Chondrocyte (in vitro differentiated cells): ENCODE measurements at places on chromosomes 13 and 19.

DNA sequence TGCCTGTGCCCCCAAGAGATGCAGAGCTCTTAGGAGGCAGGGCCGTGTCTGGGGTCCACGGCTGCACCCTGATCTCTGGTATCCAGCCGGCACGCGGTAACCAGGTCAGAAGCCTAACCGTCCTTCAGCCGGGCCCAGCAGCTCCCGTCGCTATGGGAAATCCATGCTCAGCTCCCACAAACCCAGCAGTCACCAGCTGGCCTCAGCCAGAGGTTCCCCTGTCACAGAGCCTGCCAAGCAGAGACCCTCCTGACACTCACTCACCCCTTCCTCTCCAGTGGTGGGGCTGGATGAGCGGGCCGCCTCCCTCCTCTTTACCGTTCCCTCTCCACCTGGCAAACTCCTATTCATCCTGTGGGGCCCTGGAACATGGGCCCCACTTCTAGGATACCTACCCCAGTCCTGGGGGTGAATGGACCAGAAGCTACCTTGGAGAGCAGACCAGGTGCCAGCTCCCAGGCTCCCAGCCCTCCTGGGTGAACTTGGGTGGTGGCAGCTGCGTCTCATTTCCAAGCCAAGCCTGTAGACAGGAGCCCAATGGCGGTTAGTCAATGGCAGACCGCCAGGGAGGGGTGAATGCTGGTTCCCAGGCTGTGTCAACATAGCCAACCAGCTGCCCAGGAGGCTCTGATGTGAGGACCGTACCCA is 21.4 kb upstream of the TCF3 start:
- DNase-seq: no peak

GRCh38 chr13:21075379-21076249 is 14.2 kb upstream of the LATS2 start:
- DNase-seq: no peak

- no peak for DNase-seq
Observed at GRCh38 chr13:94359875-94360274, 119.6 kb downstream of the DCT start.

GRCh38 chr13:44573071-44573470 is 3.1 kb downstream of the TSC22D1 start:
- no peak for DNase-seq

DNA sequence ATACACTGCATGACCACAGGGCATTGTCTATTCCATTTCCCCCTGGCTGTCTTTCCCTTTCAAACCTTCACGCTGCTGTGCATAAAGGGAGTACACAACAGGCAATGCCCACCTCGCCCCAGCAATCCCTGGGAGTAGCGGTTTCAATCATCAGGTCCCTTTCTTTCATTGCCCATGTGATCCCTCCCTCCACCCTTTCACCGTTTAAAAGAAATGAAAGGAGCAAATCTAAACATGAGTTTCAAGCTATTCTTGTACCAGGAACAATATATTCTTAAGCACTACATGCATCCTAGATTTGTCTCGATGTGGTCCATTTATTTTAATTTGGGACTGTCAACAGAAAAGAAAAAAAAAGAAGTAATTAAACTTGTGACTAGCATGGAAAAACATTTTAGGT is 123.4 kb upstream of the ARGLU1 start:
- no peak for DNase-seq

DNA sequence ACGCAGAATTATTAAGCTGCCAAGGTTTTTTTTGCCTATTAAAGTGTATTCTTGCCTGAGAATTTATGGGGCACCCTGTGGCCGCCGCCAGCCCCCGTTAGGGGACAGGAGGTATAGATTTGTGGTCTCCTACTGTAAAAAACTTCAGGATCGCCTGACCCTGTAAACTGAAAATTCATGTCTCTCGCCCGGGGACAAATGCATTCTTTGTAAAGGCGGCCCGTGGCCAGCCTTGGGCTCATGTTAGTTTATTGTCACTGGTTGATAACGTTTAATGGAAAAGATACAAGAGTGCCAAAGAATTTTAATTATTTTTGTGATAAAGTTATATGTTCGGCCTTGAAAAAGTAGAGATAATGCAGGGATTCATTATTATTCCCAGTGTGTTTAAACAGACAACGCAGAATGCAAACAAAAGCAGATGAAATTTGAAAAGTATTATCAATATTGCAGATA is 141.7 kb downstream of the URI1 start:
- no peak for DNase-seq

DNA sequence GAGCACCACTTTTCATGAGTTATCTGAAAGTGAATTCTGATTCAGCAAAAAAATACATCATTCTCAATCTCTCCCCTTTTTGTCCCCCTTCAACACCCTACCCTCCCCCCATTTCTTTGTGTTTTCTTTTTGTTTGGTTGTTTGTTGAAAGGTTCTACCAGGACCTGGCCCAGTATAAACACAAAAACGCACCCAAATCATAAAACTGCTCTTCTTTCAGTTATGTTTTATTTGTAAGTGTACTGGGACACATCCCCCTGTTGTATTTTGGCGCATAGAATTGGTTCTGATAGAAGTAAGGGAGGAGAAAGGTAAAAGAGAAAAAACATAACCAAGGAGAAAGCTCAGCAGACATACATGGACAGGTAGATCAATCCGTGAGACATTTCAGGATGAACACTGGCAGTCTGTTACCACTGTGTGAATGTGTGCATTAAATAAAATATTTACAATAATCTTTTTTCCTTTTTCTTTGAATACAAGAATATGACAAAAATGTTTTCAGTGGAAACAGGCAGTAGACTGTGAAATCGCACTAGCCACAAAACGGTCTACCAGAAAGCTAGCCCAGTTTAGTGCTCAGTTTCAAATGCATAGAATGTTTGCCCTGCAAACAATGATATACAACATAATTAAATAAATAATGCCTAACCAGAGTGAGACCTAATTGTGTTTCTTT is 4.2 kb downstream of the POU4F1 start:
- DNase-seq: no peak

- no peak for DNase-seq
Observed at GRCh38 chr19:17840019-17840418, 7.8 kb downstream of the JAK3 start.

DNA sequence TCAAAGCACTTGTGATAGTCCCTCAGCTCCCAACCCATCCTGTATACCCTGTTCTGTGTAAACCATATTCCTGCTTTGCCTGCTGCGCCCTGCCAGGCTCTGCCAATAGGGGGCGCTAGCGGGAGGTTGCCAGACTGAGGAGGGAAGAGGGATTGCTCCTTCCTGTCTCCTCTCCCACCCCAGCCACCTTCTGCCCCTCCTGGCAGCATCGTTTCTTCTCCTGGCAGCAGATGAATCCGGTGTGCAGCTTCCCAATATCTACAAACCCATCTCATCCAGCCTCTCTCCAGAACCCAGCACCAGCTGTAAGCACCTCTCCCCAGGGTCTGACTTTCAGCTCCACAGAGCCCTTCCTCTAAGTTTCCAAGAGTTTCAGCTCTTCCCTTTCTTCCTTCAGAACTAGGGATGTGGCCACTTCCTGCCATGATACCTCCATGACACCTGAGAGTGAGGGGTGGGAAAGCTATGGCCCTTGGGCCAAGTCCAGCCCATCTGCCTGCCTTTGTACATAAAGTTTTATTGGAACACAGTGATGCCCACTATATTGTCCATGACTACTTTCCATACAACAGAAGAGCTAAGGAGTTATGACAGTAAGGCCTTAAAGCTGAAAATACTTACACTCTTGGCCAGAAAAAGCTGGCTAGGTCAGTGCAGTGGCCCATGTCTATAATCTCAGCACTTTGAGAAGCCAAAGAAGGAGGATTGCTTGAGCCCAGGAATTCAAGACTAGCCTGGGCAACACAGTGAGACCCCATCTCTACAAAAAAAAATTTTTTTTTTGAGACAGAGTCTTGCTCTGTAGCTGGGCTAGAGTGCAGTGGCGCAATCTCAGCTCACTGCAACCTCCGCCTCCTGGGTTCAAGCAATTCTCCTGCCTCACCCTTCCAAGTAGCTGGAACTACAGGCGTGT is 34.5 kb upstream of the ATP1A3 start:
- no peak for DNase-seq

DNA sequence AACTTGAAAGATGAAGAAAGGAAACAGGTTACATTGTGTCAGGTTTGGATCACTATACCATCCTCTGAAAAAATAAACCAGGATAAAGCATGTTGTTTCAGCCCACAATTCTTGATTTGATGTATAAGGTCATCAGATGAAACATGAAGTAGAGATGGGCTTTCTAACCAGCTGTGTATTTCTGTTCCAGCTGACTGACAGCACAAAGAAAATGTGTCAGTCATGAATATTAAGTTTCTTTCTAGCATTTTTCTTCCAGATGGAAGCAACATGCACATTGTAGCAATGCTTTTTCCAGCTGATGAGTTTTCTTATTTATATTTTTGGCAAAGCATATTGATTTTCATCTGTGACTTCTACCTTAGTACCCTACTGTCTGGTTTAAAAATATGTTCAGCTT is 199.6 kb downstream of the OXGR1 start:
- no peak for DNase-seq

- no peak for DNase-seq
Observed at GRCh38 chr13:99948907-99949678, 22.5 kb downstream of the ZIC5 start.

GRCh38 chr13:81682081-81682630 is 1341.2 kb upstream of the SPRY2 start:
- DNase-seq: no peak

- DNase-seq: no peak
Observed at GRCh38 chr13:113274721-113275120, 22.3 kb upstream of the LAMP1 start.

DNA sequence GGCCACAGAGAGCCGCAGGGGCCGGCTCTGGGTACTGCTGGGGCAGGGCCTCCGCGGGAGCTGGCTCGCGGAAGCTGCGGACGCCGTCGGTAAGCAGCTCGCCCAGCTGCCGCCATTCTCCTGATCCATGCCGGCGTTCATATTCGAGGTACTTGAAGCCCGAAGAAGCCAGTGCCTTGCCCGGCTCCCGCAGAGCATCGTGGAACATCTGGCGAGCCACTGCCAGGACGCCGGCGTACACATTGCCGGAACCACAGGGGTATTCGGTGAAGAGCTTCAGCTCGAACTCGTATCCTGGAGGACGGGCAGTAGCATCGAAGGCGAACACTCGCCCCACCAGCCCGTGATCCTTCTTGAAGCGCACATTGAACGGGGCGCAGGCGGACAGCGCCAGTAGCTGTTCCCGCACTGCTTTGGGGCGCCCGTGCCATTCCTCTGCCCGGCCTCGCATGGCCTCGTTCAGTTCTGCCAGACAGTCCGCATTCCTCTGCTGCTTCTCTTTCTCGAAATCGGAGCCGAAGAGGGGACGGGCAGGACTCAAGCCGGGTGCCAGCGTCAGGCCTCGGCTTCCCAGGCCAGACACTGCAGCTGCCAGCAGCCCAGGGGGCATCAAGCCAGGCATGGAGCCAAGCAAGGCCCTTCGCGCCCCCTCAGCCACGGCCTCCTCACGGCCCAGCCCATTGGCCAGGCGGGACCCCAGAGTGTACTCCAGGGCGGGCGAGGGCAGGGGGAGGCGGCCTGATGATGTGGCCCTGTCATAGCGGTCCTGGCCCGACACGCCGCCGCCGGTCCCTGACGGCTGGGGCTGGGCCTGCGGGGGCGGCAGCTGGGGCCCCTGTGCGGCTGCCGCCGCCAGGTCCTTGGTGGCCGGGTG is 1.0 kb downstream of the IRF2BP1 start:
- no peak for DNase-seq

- no peak for DNase-seq
Observed at GRCh38 chr19:51783372-51783771, 11.6 kb upstream of the FPR3 start.

DNA sequence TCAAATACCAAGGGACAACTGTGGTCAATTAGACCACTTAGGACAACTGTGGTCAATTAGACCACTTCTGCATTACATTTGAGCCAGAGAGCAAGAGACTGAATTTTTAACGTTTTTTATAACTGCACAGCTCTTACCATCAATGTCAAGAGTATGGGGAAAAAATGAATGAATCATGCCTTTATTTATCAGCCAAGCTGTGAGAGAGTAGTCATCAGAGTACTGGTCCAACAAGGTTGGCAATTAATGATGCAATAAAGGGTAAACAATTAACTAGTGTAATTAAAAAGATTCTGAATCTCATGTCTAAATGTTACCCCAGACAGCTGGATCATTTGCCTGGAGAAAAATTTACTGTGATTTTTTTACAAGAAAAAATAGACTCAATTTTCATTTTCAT is 381.1 kb downstream of the LIG4 start:
- DNase-seq: no peak

DNA sequence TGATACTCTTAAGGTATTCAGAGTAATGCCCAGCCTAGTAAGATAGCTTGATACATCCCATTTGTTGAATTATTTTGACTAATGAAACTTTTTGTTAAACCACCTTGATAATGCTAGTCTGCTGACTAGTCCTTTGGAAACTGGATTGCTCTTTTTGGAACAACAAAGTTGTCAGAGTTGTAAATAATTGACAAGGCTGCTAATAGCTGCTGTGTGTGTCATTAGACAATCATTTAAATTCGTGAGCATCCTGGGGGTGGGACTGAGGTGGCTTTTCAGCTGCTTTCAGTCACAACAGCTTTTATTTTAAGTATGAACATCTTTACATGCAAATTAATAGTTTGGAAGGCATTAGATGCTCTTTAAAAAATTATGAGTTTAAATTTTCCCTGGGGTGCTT is 153.5 kb downstream of the HS6ST3 start:
- DNase-seq: no peak

GRCh38 chr13:112997188-112998130 is 28.4 kb downstream of the MCF2L start:
- no peak for DNase-seq

DNA sequence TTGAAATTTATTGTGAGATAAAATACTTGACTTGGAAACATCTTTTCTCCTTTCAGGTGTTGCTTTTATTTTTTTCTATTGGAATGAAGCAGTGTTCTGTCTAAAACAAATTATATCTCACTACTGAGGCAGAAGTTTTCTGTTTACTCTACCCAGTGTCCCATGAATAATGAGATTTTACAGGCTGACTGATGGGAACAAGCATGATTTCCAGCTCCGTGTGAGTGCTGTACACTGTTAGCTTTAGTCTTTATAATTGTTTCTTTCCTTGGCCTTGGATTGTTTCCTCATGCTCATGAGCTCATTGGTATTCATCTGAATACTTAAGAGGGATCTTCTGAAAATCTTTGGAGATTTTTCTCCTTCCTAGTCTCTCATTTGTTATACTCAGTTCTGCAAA is 2049.5 kb upstream of the PRR20A start:
- DNase-seq: no peak

DNA sequence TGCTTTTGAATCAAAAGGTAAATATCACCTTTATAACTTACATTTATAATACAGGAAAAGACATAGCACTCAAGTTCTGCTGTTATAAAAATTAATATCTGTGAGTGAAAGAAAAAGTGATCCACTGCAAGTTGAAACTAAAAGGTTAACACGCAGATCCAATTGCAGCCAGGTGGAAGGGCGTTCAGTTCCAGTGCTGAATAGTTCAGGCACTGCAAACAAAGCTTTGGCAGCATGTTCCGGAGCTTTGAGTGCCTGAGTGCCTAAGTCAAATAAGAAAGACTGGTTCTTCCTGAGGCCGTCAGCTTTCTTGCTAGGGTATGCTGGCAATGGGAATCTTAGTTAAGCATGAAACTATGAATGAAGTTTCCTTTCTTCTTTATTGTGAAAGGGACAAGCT is 200.3 kb downstream of the LMO7 start:
- no peak for DNase-seq

- no peak for DNase-seq
Observed at GRCh38 chr19:35945121-35945790, 9.1 kb downstream of the LRFN3 start.
